Osteoblast (primary cell): ENCODE measurements at places on chromosomes 6 and 20. TPM values are rescaled to one million over a fixed set of nuclear protein-coding genes. Genes with fewer than 3 reads are reported as not detected.

The AIF1 gene
- 0.36 TPM in 1 of 2 replicates, not detected in the other for total RNA-seq

The NRN1 gene
- total RNA-seq: 29.5 and 56.1 TPM in 2 replicates

The COL11A2 gene
- 1.8 TPM in 2 replicates for total RNA-seq

The SALL4 gene
- 3.3 and 3.5 TPM in 2 replicates for total RNA-seq

The WFDC2 gene
- not detected in 2 replicates for total RNA-seq

The SDCBP2 gene
- total RNA-seq: 2.2 and 3.2 TPM in 2 replicates

The OR2B6 gene
- not detected in 2 replicates for total RNA-seq

The NKX2-4 gene
- not detected in 2 replicates for total RNA-seq

The ARMH2 gene
- total RNA-seq: not detected in 2 replicates

The PTGIS gene
- total RNA-seq: 33.6 and 89.8 TPM in 2 replicates

The HRH3 gene
- not detected in 2 replicates for total RNA-seq

The PBOV1 gene
- not detected in 2 replicates for total RNA-seq

The PRL gene
- under 0.01 TPM in 1 of 2 replicates, not detected in the other for total RNA-seq

The ABCC10 gene
- total RNA-seq: 26.4 and 27.1 TPM in 2 replicates

The WDR27 gene
- 23.9 and 29.8 TPM in 2 replicates for total RNA-seq

The NKAPL gene
- 1.1 and 1.2 TPM in 2 replicates for total RNA-seq

The XRN2 gene
- total RNA-seq: 124 and 125 TPM in 2 replicates

The PSORS1C1 gene
- total RNA-seq: 1.2 and 2.2 TPM in 2 replicates

The IMPG1 gene
- total RNA-seq: not detected in 2 replicates

The DEFB115 gene
- not detected in 2 replicates for total RNA-seq

The SLC52A3 gene
- not detected in 2 replicates for total RNA-seq

The APOBEC2 gene
- not detected in 2 replicates for total RNA-seq

The NKX2-2 gene
- under 0.01 TPM in 1 of 2 replicates, not detected in the other for total RNA-seq

The SOX4 gene
- 77.5 and 81.1 TPM in 2 replicates for total RNA-seq

The TTK gene
- total RNA-seq: 4.0 and 4.4 TPM in 2 replicates

The PXMP4 gene
- 5.1 and 6.5 TPM in 2 replicates for total RNA-seq

The ALDH8A1 gene
- total RNA-seq: under 0.01 and 0.29 TPM in 2 replicates

The KIF6 gene
- 0.88 and 1.4 TPM in 2 replicates for total RNA-seq

The VPS16 gene
- total RNA-seq: 36.2 and 40.1 TPM in 2 replicates

The GPSM3 gene
- total RNA-seq: 0.88 and 1.1 TPM in 2 replicates

The CYP39A1 gene
- total RNA-seq: 4.1 and 4.3 TPM in 2 replicates

The TAAR6 gene
- total RNA-seq: not detected in 2 replicates

The ID4 gene
- 25.3 and 29.7 TPM in 2 replicates for total RNA-seq
